A549 treated with RU486 at 1 μM for 4 hours (cell line): ENCODE measurements at places on chromosomes 7 and 10. TPM values are rescaled to one million over a fixed set of nuclear protein-coding genes. Genes with fewer than 3 reads are reported as not detected.

Gene SPDYE11
- not detected in 5 replicates for total RNA-seq

Gene HOXA7
- 4.0 to 5.2 TPM (median 5.0 TPM) in 5 replicates for total RNA-seq

Gene MYL10
- total RNA-seq: not detected in 5 replicates

Gene FOXI2
- total RNA-seq: not detected in 5 replicates

Gene KLLN
- total RNA-seq: 0.39 to 0.54 TPM (median 0.47 TPM) in 5 replicates

Gene OPTN
- 52.7 to 66.7 TPM (median 59.7 TPM) in 5 replicates for total RNA-seq

Gene ARMC3
- 0.34 to 1.2 TPM (median 0.73 TPM) in 5 replicates for total RNA-seq

Gene CTAGE4
- total RNA-seq: 0.05 TPM in 1 of 5 replicates, not detected in the others

Gene PHKG1
- total RNA-seq: 0.21 to 0.61 TPM (median 0.44 TPM) in 5 replicates

Gene SOSTDC1
- total RNA-seq: not detected in 5 replicates

Gene SEC31B
- total RNA-seq: 1.7 to 2.6 TPM (median 2.2 TPM) in 5 replicates

Gene MAGI2
- total RNA-seq: 0.16 to 0.51 TPM (median 0.36 TPM) in 5 replicates

Gene PAOX
- total RNA-seq: 1.5 to 2.2 TPM (median 1.8 TPM) in 5 replicates
